T-helper 2 cell (primary cell): ENCODE measurements at places on chromosomes 3 and 15.

DNA sequence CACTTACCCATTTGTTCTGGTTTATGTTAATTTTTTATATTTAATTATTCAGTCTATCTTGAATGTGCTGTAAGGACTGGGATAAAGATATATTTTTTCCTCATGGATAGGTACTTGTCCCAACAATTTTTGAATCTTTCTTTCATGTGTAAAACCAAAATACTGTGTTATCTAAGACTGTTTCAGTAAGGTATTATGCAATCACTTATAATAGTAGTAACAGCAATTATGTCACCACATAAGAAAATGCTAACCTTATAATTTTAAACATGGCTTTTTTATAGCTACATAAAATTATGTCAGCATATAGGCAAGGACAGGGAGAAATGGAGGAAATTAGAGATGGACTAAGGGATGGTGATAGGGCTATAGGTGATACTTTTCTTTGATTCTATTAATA is 2.9 kb upstream of the CTDSPL start:
- no peak for DNase-seq

GRCh38 chr3:158200955-158201354 is 91.1 kb downstream of the RSRC1 start:
- DNase-seq = no peak

- DNase-seq = no peak
Measured at GRCh38 chr3:123018683-123019082, 8.9 kb downstream of the SEMA5B start.

DNA sequence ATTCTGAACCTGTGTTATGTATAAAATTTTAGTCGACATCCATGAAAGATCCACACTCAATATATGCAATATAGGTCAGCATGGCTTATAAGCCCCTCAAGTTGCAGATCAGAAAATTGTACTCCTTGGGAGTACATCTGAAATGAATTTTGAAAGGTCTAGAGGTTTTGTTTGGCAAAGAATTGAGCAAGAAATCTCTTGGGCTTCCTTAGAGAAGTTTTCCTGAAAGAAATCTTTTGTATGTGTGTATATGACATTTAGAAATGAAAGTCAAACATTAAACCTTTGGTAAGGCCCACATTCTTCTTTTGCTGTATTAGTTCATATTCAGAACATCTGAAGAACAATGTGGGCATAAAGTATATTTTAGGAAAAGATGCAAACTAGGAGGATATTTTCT is 1006.6 kb downstream of the NAALADL2 start:
- DNase-seq = no peak

DNA sequence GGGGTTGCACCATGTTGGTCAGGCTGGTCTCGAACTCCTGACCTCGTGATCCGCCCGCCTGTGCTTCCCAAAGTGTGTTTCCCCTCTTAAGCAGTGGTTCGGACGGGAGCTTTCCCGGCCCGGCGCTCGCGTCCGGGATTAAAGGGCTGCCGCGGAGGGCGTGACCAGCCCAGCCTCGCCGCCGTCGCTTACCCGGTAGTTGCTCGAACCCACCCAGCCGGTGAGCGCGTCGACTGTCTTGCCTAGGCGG is 513 bp downstream of the CLASP2 start:
- DNase-seq = no peak

GRCh38 chr3:43266451-43266850 is 19.9 kb upstream of the SNRK start:
- no peak for DNase-seq

DNA sequence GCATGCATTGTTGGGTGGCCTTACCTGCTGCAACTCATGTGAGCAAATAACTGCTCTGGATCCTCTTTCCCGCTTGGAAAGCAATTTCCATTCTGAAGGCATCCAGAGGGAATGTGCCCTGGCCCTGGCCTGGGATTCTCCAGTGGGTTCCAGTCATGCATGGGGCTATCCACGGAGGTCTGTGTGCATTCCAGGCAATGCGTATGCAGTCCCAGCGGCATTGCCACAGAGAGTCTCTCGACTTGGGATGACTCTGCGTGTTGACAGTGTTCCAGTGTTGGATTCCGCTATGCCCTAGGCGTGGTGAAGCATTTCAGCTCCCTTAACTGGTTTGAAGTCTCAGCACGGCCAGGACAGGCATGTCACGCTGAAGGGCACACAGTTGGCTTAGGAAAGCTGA is 113.9 kb downstream of the SNRPN start:
- no peak for DNase-seq

GRCh38 chr15:29925227-29926082 is 103.2 kb upstream of the TJP1 start:
- DNase-seq = peak; percentile 13

DNA sequence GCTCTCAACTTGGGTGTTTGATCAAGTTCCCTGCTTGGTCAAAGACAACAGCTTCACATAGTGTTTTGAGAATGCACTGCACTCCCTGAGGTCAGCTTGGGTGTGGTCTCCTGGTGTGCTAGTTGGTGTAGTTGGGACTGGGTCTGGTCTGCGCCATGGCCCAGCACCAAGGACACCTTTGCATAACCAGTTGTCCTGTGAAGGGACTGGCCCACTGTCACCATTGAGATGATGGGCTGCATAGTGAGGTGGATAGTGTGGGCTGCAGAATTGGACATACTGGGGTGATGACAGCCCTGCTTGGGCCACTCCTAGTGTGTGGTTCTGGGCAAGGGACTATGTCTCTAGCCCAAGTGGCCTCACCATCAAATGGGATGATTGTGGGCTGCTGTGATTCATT is 9.5 kb downstream of the RPSA start:
- no peak for DNase-seq

GRCh38 chr3:120196333-120196732 is 88.7 kb downstream of the GPR156 start:
- no peak for DNase-seq

GRCh38 chr3:160210341-160210740 is 14.9 kb upstream of the C3orf80 start:
- DNase-seq = no peak

DNA sequence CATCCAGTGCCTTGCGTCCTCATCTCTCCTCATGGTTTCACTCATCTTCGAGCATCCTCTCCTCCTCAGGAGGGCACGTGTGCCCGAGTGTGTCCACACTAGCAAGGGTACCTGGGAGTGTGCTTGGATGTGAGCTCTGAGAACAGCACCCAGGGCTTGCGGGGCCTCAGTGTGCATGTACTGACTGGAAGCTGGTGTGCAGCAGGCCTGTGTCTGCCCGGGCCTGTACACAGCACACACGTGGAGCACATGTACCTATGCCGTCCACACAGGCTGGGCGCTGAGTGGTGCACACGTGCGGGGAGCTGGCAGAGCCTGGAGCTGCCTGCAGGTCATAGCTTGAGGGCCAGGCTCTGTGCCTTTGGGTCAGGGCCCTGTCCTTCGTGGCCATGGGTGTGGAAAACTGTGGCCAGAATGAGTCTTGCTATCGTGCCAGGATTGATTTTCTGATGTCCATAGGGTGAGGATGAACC is 34.9 kb downstream of the TSPAN3 start:
- no peak for DNase-seq
